Activated T-cell treated with anti-CD3 and anti-CD28 coated beads for 48 hours (primary cell): ENCODE measurements at places on chromosomes 13 and 19.
A peak's percentile ranks its signal among the peaks of the same experiment; 100 is the strongest.

DNA sequence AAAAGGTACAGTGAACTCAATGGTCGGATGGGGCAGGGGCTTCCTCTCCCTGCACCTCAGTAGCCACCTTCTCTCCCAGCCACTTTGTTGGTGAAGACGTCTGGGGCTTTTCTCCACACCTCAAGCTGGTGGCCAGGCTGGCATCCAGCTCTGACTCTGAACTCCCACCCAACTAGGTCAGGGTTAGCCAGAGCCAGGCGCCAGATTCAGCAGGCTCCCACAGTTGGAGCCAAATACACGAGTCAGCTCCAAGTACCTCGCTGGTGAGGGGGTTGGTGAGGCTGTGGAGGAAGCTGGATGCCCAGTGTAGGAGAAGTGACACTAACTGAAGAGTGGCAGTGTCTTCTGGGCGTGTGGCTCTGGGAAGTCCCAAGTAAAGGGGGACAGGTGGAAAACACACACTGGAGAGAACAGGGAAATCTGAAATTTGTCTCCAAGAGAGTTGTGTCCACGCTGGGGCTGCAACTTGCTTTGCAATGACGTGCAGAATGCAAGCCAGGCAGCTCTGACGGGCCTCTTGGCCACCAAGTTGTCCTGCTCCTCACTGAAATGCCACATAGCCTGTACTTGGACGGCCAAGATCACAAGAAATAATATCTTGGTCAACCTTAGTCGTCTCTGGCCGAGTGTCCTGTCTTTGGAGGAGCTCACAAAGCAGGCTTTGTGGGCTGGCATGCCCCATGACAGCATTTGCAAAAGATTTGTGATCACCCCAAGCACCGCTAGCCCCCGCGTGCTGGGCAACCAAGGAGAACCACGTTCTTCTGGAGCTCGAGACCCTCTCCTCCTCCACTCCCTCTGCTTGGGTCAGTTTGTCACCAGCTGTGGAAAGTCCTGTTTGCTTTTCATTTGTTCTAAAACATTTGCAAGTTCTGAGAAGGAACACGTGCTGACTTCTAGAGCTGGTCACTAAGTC is 18.1 kb downstream of the SLC7A1 start:
- DNase-seq, result no peak

GRCh38 chr19:10008184-10008765 is 2.0 kb downstream of the COL5A3 start:
- no peak for DNase-seq

- DNase-seq, result peak; percentile 70
Observed at GRCh38 chr19:18589380-18590272, 1.0 kb downstream of the REX1BD start.

- no peak for DNase-seq
Observed at GRCh38 chr13:77329911-77330584, 3.2 kb upstream of the MYCBP2 start.

DNA sequence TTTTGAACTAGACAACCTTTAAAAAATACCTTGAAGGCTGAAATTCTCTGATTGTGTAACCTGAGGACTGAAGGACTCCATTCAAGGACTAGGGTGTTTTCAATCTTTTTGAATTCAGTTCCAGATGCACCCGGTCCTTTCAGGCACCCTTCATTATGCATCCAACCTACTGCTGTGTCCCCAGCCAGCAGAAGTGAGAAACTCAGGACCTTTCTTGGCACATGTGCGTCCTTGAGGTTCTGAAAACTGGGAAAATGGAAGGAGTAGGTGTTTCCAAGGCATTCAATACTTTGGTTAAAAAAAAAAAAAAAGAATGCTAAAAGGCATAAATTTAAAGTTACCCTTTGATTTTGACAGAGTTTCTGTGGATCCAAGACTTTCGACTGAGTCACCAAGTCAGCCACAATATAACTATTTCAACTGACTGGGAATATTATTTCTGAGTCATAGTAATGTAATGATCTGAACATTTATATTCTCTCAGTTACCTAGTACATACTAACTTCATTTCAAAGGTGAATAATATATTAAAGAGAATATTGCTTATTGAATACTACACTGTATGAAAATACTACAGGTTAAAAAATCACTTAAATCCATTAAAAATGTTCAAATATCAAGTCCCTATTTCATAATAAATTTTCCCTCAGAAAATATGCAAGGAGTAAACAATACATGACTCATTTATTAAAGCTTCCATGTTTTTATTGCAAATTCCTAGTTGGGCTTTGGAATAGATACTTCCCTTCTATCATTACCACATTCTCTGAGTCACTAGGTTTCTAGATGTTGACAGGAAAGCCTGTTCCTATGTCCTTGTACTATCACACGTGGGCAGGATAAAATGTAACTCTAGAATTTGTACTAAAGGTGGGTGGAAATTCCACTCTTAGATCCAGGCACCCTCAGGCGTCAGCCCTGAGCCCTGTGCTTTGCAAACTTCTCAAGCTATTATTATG is 2.4 kb upstream of the ITGBL1 start:
- no peak for DNase-seq
